SJCRH30 (cell line): ENCODE measurements at places on chromosomes 2 and 18. TPM values are rescaled to one million over a fixed set of nuclear protein-coding genes. Genes with fewer than 3 reads are reported as not detected.
A peak's percentile ranks its signal among the peaks of the same experiment; 100 is the strongest.

Gene EFR3B
- total RNA-seq, result 4.0 and 4.2 TPM in 2 replicates

Gene IL1RN
- not detected in 2 replicates for total RNA-seq

DNA sequence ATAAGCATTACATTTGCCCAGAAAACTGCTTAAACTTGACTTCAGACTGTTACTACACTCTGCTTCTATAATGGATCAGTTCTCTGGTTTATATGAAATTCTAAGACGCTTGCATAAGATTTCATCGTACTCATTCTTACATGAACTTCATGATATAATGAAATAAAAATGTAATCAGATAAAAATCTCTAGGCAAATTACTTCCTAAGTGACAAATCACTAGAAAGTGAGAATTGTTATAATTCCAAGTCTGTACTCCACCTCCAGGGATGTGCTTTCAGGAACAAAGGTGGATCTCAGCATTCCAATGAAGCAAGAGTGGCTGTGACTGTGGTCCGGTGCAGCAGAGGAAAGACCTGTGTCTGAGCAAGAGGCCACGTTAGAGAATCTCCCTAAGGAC, 226.2 kb downstream of the PIEZO2 start:
- no peak for DNase-seq

DNA sequence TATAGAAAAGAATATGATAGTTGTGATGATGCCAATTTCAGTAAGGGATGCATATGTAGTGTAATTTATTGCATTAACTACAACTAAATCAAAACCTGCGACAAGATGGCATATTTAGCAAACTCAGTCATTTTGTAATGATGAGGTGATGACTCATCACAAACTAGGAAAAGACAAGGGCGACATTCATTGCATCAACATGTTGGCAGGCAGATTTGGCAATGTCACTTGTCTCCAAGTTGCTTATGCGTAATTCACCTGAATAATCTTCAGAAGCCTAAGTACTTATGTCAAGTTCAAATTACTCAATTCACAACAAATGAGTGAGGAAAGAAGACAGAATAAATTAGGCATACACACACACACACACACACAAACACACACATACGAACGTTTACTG, 273.2 kb upstream of the RGPD4 start:
- no peak for DNase-seq

DNA sequence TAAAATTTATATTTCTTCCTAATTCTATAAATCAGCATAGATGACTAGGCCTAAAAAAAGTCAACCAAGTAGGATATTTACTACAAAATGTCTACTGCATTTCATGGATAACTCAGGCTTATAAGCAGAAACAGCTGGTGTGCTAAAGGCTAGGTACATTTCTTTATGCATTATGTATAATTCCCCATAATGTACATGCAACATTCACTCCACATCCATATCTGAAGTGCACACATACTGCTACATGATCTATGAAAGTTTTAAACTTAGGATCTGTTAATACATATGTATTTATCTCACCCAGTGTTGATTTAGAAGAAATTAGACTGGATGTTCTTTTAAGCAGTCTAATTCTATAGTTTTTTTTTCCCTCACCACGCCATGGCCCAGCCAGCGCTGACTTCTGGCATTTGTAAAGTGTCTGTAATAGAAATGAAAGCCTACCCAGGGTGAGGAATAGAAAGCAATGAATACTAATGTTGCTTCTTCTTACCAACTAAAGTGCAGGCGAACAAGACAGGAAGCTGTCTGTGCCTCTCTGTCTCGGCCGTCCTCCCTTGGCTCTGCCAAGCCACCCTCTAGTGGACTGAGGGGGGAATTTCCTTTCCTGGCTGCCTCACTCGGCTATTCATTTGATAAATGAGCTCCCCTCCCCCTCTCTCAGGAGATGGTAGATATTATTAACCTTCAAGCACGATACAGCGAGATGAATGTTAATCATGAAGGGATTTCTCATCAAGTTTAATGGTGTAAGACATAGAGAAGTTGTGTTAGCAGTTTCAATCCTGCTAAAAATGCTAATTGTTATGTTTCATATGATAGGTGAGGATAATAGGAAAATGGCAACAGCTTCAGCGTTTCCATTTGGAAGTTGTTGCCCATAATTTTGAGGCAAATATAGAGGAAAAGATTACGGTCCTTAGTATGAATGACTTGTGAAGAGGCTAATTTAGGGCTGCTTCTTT, 384.5 kb downstream of the MTX2 start:
- peak; percentile 69 for DNase-seq

GRCh38 chr2:144213797-144214196, 306.1 kb downstream of the ZEB2 start:
- DNase-seq, result no peak

- peak; percentile 87 for DNase-seq
Measured at GRCh38 chr2:165293440-165294420, 54.5 kb downstream of the SCN2A start.

DNA sequence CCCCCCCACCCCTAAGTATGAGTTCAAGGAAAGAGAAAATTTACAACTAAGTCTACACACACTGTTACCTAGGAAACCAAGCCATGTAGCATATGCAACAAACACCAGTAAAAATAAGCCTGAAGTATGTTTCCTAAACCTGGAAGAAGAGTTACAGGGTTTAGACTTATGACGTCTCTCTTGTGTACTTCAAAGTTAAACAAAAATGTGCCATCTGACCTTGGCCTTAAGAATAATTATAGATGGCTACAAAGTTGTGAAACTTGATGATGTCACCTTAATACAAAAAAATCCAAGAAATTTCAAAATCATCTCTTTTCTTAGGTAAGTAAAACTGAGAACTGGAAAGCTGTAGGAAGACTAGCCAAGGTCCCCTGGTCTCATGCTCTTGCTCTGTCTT, 297.6 kb upstream of the NRXN1 start:
- no peak for DNase-seq

DNA sequence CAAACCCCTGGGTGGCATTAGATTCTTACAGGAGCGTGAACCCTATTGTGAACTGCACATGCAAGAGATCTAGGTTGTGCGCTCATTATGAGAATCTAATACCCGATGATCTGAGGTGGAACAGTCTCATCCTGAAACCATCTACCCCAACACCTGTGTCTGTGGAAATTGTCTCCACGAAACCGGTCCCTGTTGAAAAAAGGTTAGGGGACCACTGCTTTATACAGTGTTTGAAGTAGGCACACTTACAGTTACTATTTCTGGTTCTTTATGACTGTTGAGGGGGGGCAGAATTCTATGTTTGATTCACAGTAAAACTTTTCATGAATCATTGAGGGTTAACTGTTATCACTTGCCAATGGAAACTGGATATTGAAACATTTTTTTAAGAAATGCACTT, 72.0 kb downstream of the RIF1 start:
- no peak for DNase-seq

- no peak for DNase-seq
Measured at GRCh38 chr2:160608599-160608998, 115.0 kb upstream of the RBMS1 start.

DNA sequence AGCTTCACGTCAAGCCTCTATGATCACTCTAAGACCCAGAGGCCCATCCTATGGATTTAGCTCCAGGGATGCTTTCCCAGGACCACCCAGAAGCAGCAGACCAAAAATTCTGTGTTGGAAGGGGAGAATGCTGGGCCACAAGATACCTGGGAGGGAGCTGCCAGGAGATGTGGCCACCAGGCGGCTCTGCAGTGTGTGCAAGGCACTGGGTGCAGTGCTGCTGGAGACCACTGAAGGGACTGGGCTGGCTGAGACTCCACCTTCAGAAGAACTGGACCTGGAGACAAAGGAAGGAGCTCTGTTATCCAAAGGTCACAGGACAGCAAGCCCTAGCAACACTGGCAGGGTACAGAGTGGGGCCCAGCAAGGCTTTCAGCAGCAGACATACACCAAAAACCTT, 34.0 kb downstream of the KANSL3 start:
- DNase-seq, result no peak

- DNase-seq, result no peak
Measured at GRCh38 chr2:70830366-70830765, 5.2 kb downstream of the CD207 start.

DNA sequence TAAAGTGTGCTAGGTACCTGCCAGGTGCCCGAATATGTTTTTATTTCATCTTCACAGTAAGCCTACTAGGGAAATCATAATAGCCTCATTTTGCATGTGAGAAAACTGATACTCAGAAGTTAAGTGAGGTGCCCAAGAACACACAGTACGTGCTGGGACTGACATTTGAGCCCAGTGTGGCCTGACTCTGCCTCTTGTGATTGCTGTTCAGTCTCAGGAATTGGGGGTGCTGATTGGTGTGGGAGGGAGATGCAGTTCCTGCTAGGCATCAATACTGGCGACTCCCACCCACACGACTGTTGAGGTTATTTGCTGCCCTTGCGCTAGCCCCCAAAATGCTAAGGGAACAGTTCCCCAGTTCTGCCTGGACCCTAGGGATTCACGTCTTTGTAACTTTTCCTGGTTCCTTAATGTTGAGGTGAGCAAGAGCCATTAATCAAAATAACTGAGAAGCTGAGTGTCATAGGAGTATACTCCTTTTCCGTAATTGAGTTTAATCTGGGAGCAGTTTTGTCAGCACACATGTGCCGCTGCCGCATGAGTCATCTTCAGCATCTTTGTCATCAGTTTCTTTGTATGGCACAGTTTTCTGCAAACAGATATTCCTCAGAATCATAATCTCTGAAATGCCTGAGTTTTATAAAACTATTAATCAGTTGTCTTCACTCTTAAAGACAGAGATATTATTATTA, 120.7 kb downstream of the NCK2 start:
- no peak for DNase-seq
